DMS153 (cell line): ENCODE measurements at places on chromosomes 16 and 17.
A peak's percentile ranks its signal among the peaks of the same experiment; 100 is the strongest.

DNA sequence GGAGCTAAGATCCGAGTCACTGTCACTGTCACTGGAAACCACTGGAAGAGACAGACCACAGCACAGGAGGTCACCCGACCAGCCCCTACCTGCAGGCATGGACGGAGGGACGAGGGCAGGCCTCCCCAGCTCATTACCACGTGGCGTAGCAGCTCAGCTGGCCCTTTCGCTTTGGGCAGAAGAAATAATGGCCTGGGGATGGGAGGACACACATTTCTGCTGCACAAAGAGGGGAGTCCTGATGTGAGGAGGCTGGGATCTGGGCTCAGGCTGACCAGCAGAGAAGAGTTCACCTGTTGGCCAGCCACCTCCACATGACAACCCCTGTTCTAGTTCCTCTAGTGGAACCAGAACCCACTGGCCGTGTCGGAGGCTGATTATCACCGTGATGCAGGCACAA is 38.2 kb upstream of the DOC2B start:
- DNase-seq, result no peak

DNA sequence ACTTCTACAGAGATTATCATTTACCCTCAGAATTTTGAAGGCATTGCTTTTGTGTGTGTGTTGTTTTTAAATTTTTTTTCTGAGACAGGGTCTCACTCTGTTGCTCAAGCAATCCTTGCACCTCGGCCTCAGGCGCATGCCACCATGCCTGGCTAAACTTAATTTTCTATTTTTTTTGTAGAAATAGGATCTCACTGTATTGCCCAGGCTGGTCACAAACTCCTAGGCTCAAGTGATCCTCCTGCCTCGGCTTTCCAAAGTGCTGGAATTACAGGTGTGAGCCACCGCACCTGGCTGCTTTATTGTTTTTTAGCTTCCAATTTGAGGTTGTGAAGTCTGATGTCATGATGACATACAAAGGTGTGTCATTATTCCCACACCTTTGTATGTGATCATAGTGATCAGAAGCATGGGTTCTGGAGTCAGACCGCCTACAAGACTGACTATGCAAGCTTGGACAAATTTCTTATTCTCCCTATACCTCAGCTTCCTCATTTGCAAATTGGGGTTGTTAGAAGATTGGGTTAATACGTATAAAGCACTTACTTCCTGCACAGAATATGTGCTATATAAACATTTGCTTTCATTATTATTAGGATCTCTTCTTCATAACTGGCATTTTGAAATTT is 5.8 kb downstream of the SEPHS2 start:
- no peak for DNase-seq

GRCh38 chr16:55261301-55261700 is 62.7 kb upstream of the IRX6 start:
- DNase-seq, result no peak

GRCh38 chr17:604765-605164 is 109.9 kb downstream of the VPS53 start:
- DNase-seq, result no peak

DNA sequence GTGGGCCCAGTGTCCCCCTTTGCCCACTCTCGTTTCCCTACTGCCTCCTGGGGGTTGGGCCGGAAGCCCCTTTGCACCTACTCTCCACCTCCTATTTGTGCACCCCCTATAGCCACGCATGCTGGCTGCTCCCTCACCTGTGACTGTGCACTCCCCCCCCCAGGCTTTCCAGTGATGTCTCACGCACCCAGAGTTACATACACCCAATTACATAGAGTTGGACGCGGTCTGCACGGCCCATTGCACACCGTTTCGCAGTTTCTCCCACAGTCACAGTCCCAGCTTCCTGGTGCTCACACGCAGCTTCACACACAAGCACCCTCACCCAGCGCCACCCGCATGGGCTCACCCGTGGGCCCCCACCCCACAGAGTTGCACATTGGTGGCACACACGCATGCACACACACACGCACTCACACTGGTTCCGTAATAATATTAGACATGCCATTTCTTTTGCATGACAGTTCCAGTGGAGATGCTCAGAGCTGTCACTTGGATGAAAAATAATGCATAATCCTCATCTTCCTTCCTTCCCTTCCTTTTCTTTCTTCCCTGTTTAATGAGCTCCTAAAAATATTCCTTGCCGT is 21.5 kb upstream of the C1QL1 start:
- DNase-seq, result no peak

DNA sequence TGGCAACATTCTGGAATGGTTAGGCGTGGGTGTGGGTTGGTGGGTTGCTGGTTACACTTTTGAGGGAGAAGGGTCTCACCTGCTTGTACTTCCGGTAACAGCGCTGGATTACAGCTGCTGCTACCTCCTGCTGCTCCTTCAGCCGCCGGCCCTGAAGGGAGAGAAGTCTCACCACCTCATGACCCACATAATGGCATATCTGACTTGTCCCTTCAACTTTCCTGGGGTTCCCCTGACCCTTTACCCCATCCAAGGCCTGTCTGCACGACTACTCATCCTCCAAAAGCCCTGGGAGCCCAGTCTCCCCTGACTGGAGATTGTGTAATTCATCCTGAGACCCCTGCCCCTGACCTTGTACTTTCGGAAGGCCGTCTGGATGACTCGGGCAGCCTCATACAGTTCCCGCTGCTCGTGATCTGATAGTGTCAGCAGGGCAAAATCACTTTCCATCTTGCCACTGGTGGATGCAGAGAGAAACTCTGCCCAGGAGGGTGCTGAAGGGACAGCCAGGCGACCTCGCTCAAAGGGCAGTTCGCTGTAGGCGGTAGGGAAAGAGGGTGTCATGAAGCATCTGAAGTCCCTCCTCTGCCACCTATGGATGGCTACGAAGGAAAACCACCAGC is 2.0 kb upstream of the SPAG7 start:
- DNase-seq, result no peak

DNA sequence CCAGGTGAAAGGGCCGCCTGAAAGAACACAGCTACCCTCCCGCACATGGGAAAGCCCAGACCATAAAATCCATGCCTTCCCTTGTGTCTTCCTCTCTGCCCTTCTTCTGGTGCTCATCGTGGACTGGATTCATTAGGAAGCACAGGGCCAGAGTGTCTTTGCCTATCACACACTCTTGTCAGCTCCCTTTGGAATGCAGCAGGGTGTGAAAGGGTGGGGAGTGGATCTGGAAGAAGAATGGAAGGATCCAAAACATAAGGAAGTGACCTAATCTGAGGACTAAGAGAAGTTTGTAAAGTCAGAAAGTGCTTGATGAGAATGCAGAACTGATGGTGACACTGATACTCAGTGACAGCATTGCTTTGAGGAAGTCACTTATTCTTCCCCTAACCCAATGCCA is 1147.3 kb upstream of the GOT2 start:
- no peak for DNase-seq

DNA sequence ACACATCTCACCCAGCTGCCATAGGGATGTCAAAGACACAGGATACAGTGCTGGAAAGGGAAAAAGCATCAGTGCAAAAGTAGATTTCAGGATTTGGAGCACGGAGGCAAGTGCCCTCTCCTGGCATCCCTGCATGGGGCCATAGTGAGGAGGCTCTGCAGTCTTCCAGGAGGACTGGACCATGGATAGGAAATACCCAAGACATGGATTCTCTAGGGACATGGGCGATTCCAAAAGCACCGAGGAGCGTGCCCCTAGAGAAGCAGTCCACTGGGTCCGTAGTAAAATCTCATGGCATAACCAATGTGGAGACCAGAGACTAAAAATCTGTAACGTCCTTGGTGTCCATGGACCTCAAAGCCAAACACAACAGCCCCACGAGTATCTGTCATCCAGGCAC is 818.2 kb downstream of the KCNJ18 start:
- DNase-seq, result no peak

DNA sequence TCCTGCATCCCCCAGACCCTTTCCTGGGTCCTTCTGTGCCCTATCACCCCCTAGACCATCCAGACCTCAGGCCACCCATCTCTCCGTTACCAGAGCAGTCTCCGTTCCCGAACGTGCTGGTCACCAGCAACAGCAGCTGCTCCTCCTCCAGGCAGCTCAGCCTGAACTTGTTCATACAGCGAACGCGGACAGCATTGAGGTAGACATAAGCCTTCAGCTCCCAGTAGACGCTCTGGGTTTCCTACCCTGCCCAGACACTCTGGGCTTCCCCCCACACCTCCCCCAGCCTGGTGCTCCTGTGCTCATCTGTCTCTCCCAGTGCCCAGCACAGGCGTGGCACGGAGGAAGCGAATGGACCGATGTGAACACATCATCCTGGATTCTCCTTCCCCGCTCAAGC is 41.6 kb upstream of the RNFT1 start:
- DNase-seq, result no peak

DNA sequence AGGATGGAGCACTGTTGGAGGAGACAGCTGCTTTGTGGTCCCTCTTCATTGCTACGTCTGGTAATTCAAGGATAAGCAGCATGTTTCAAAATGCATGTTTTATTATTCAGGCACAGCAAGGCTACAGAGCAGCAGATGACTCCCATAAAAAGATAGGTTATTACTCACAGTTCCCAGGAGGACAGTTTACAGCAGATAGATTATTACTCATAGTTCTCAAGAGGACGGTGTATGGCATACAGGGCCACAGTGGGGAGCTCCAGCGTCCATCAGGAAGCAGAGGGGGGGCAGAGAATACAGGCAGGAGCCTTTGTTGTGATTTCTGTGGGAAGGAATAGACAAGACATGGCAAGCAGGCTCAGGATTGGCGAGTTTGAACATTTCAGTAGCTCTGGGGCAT is 72.9 kb downstream of the DNAH9 start:
- DNase-seq, result no peak

DNA sequence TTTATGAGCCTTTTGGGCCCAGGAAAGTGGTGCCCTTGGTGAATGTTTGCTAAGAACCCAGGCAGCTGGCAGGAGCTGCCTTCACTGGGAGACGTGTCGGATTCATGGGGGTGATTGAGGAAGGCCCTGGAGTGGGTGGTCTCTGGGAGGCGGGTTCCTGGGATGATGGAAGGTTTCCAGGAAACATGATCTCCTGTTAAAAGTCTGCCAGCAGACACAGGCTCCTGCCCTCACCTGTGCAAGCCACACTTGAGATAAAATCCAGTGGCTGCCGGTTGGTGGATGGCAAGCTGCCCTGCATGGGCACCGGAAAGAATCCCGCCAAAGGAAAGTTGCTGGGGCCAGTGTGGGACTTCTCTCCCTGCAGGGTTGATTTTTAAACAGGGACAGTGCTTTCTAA is 189.0 kb upstream of the CIBAR2 start:
- peak; percentile 59 for DNase-seq

DNA sequence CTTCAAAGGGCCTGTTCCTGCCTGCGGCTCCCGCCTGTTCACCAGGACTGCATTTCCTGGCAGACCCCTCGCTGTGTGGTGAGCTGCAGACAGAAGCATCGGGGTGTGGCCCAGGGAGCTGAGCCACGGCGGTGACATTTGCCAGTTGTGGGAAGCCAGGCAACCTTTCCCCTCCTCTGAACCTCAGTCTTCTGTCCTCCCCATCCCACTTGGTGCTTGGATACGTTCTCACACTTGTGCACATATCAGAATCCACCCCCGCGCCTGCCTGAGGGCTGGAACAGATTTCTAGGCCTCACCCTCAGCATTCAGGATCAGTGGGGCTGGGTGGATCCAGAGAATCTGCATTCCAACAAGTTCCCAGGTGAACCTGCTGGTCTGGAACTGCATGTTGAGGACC is 63.5 kb downstream of the CRISPLD2 start:
- no peak for DNase-seq

DNA sequence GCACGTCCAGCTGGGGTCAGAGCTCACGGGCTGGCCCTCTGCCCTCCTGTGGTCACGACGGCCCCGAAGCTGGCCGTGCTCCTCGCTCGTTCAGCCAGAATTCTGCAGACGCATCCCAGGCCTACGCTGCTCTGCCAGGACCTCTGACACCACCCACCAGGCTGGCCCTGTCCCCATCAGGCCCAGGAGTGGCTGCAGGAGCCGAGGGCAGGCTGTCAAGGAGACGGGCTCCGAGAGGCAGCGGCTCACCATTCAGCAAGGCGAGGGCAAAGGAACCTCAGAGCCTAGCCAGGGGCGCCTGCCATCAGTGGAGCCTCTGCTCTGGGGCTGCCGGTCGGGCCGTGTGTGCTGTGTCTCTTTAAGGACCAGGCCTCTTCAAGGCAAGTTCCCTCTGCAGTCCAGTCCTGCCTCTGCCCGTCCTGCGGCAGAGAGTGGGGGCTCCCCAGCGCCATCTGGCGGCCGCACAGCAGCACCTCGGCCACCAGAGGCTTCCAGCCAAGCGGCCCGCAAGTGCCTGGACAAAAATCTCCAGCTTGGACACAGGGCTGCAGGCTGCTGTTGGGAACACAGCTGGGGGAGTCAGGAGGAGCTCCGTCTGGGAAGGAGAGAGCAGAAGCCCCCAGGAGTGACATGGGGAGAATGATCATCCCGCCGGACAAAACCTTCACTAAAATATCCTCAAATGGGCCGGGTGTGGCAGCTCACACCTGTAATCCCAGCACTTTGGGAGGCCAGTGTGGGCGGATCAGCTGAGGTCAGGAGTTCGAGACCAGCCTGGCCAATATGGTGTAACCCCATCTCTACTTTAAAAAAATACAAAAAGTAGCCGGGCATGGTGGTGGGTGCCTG is 7.4 kb upstream of the ABR start:
- DNase-seq, result no peak

DNA sequence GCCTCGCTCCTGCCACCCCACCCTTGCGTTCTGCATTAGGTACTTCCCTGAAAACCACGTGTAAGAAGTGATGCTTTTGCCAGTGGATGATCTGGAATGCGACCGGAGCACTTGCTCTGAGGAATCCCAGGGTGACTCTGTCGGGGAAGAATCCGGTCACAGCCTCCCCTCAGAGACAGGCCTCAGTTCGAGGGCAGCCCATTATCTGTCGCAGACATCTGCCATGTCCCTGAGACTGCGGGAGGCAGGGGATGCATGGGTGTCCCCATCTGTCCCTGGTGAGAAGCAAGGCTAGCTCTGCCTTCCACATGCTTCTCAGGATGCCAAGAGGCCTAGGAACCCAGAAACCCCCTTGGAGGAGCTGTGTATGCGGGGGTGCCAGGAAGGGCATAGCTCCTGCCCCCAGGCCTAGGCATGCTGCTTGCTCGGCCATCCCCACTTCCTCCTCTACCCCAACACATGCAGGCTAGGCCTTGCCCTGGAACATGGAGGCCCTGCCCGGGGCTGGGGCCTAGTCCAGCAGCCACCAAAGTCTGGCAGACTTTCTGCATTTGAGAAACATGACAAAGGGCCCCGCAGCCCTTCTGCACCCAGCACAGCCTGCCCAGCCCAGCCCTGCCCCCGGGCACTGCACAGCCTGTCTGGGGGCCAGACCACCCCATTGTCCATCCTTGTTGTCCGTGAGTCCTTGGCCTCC is 20.5 kb downstream of the MNT start:
- no peak for DNase-seq
